ENCODE measurements at places on chromosomes 6 and 20. TPM values are rescaled to one million over a fixed set of nuclear protein-coding genes. Genes with fewer than 3 reads are reported as not detected.

DNA sequence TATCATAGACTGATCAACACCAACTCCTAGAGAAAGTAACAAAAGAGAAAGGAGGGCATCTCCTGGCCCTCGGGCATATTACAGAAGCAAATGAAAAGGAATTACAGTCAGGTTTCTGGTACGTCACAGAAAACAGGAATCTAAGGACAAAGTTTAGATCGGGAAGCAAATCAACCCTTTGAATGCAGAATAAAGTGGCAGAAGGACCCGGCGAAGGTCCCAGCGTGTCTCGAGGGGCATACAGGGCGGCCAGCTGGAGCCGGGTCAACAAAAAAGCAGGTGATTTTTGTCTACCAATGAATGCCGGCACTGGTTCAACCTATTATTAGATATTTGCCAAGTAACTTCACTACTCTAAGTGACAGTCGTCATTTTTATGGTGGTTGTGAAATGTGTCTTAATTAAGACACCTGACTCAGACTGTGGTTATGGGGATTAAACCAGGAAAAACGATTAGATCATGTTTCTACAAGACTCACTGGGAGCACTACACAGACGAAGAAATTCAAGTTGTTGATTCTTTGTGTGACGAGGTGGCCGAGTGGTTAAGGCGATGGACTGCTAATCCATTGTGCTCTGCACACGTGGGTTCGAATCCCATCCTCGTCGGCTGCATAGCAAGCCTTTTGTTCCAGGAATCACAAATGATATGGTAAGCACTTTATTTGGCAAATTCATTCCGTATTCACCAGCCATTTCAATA is 12.4 kb upstream of the ZSCAN9 start:
- no peak for DNase-seq
- no peak overlapping the region for H3K27ac ChIP-seq
- H3K36me3 ChIP-seq = no peaks in the 10 kb centered on the region
- H3K4me3 ChIP-seq = peak overlapping the region; percentile 49

- no peak for DNase-seq
- H3K4me1 ChIP-seq = peaks cover 6% of the 10 kb centered on the region
- peaks cover 21% of the 10 kb centered on the region for H3K27me3 ChIP-seq
- no peak overlapping the region for H3K4me3 ChIP-seq
- H3K36me3 ChIP-seq = no peaks in the 10 kb centered on the region
Observed at GRCh38 chr6:100283285-100283684, 181.4 kb downstream of the SIM1 start.

The STMND1 gene
- not detected for total RNA-seq

DNA sequence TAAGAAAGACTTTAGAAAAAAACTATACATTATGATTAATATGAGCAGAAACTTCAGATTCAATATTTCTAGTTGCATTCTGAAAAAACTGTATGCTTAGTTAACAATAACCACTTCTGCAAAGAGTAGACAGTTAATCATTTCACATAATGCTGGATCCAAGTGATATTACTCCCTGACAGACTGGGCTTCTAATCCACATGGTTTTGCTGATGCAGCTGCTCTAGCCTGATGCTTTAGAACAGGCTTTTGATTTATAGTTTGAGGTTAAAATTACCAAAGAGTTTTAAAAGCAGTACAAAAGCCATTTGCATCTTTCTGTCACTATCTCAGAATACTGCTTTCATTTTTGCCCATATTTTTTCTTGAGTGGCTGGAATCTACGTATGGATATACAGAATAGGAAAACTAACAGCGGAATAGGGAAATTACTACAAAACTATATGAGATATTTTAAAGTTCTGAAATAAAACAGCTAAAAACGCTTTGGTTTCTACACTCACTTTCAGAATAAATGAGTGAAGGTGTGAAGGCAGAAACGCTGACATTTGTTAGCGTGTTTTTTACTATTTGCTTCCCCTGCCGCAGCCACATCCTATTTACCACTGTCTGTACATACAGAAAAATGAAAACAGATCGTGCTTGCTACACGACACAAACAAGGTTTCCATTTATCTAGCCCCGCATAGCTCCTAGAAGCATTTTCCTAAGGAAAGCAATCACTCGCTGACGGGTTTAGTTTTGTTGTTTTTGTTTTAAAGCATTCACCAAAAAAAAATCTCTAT is 61.7 kb downstream of the METTL24 start:
- H3K4me3 ChIP-seq = no peak overlapping the region
- no peak overlapping the region for H3K27ac ChIP-seq
- no peaks in the 10 kb centered on the region for H3K4me1 ChIP-seq
- no peak for DNase-seq
- H3K27me3 ChIP-seq = no peaks in the 10 kb centered on the region
- H3K36me3 ChIP-seq = no peaks in the 10 kb centered on the region

- peaks cover 22% of the 10 kb centered on the region for H3K4me1 ChIP-seq
- peaks cover 10% of the 10 kb centered on the region for H3K27me3 ChIP-seq
- no peak overlapping the region for H3K4me3 ChIP-seq
- no peak overlapping the region for H3K27ac ChIP-seq
Observed at GRCh38 chr20:37343212-37343993, 2.5 kb upstream of the SRC start.

DNA sequence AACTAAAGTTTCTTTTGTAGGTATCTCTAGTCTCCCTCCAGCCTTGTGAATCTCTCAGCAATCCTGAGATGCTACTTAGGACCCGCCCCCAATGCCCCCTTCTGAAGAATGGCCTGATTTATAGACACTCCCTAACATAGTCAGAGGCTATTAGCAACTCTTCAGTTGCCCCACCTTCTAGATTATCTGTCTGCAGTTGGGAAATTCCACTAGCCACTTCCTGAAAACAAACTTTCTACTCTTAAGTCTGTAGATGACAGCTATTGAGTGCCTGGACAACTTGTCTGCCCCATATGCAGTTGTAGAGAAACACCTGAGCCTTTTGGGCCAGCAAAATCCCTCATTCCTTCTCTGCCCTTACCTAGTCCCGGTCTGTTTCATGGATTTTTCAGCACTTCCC is 188.2 kb upstream of the PREP start:
- no peak overlapping the region for H3K4me3 ChIP-seq
- H3K4me1 ChIP-seq = peaks cover 29% of the 10 kb centered on the region
- no peaks in the 10 kb centered on the region for H3K27me3 ChIP-seq
- H3K27ac ChIP-seq = no peak overlapping the region
- DNase-seq = no peak

The AP5S1 gene
- total RNA-seq = 11.3 TPM

DNA sequence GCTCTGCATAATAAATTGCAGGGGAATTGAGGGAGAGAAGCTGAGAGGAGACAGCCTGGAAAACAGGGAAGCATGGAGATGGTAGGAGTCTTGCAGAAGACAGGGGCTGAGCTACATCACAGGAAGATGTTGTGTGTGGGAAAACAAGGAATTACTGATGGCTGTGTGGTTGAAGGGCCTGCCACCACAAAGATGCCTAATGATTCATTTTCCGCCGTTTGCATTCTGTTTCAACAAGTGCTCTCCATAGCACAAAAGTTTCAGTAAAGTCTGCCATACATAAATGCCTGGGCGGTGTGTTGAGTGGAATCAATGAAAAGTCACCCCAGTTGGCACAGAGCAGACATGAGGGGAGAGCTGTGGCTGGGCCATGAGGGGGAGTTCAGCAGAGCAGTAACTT is 5.6 kb upstream of the KLHL31 start:
- no peaks in the 10 kb centered on the region for H3K36me3 ChIP-seq
- peaks cover 40% of the 10 kb centered on the region for H3K4me1 ChIP-seq
- no peak overlapping the region for H3K4me3 ChIP-seq
- H3K27ac ChIP-seq = peak overlapping the region; percentile 84
- H3K27me3 ChIP-seq = no peaks in the 10 kb centered on the region

Data from left ventricle myocardium inferior (tissue), 1 donor.